ENCODE measurements at places on chromosomes 3 and 15. TPM values are rescaled to one million over a fixed set of nuclear protein-coding genes. Genes with fewer than 3 reads are reported as not detected.

DNA sequence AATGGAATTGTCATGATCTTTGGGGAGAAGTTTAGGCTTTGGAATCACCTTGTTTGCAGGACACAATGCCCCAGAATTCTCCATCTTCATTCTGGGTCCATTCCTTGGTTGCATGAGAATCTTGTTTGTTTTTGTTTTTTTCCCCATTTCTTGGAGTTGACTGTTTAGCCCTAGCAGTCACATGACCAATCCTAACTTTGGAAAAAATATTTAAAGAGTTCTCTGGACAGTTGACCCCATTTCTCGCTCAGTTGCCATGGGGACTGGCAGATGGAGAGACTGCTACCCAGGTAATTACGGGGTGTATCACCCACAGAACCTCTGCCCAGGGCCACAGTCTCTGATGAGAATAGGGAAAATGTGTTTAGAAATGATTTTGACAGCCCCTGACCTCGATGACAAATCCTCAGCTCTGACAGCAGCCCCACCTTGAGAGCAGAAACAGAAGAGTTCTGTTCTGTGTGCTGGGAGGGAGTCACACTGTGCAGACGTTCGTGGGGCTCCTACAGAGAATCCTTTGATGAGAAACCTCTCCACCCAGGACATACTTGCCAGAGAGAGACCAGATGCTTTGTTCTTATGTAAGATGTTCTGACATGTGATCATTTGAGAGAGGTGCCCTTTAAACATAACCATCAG, 57.7 kb downstream of the IL16 start:
- H3K4me3 ChIP-seq, result no peak overlapping the region
- no peak for DNase-seq
- H3K27me3 ChIP-seq, result no peaks in the 10 kb centered on the region
- H3K27ac ChIP-seq, result no peak overlapping the region

The EPHB1 gene
- 31.0 TPM for polyA plus RNA-seq

GRCh38 chr3:23325466-23326065, 122.4 kb downstream of the UBE2E2 start:
- H3K4me1 ChIP-seq, result no peaks in the 10 kb centered on the region
- H3K4me3 ChIP-seq, result no peak overlapping the region
- no peaks in the 10 kb centered on the region for H3K27me3 ChIP-seq
- H3K36me3 ChIP-seq, result no peaks in the 10 kb centered on the region
- no peak for DNase-seq

DNA sequence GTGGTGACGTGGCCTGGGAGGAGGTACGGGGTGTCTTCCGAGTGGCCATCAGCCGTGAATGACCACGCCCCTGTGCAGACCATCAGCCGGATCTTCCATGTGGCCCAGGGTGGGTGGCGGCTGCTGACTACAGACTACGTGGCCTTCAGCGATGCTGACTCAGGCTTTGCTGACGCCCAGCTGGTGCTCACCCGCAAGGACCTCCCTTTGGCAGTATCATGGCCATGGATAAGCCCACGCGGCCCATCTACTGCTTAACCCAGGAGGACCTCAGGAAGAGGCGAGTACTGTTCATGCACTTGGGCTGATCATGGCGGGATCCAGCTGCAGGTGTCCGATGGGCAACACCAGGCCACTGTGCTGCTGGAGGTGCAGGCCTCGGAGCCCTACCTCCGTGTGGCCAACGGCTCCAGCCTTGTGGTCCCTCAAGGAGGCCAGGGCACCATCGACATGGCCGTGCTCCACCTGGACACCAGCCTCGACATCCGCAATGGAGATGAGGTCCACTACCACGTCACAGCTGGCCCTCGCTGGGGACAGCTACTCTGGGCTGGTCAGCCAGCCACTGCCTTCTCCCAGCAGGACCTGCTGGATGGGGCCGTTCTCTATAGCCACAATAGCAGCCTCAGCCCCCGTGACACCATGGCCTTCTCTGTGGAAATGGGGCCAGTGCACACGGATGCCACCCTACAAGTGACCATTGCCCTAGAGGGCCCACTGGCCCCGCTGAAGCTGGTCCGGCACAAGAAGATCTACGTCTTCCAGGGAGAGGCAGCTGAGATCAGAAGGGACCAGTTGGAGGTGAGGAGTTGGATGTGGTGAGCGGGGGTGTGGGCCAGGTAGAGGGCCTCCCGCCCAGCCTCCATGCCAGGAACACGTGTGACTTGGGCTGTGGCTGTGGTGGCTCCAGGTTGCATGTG, 178.4 kb downstream of the TBC1D2B start:
- H3K4me3 ChIP-seq, result no peak overlapping the region
- DNase-seq, result no peak
- no peaks in the 10 kb centered on the region for H3K27me3 ChIP-seq
- no peaks in the 10 kb centered on the region for H3K36me3 ChIP-seq

- H3K4me1 ChIP-seq, result no peaks in the 10 kb centered on the region
- no peak for DNase-seq
- H3K4me3 ChIP-seq, result no peak overlapping the region
- no peak overlapping the region for H3K27ac ChIP-seq
Observed at GRCh38 chr3:5079761-5080160, 42.3 kb upstream of the ARL8B start.

The RBMS3 gene
- polyA plus RNA-seq, result 29.1 TPM

The FILIP1L gene
- 4.9 TPM for polyA plus RNA-seq

The CNTN3 gene
- polyA plus RNA-seq, result 16.7 TPM

The DPPA2 gene
- 0.23 TPM for polyA plus RNA-seq

The STRIT1 gene
- 0.59 TPM for polyA plus RNA-seq

DNA sequence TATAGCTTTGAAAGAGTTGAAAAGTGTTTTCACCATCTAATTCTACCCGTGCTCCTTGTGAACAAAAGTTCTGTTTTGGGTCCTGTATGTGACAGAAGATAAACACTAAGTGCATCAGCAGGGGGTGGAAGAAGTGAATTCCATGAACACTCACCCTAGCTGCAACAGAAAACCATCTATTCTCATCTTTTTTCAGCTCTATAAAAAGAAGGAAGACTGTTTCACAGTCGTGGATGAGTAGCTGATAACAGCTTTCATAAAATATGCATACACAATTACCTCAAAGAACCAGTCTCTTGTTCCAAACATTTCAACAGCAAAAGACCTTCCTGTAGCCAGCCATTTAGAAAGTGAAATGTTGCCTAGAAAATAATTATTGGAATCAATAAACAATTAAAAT, 281.7 kb upstream of the RASGRP1 start:
- no peak overlapping the region for H3K4me3 ChIP-seq
- no peak overlapping the region for H3K27ac ChIP-seq
- H3K4me1 ChIP-seq, result peaks cover 2% of the 10 kb centered on the region
- DNase-seq, result no peak
- no peaks in the 10 kb centered on the region for H3K36me3 ChIP-seq
- H3K27me3 ChIP-seq, result peaks cover 4% of the 10 kb centered on the region

DNA sequence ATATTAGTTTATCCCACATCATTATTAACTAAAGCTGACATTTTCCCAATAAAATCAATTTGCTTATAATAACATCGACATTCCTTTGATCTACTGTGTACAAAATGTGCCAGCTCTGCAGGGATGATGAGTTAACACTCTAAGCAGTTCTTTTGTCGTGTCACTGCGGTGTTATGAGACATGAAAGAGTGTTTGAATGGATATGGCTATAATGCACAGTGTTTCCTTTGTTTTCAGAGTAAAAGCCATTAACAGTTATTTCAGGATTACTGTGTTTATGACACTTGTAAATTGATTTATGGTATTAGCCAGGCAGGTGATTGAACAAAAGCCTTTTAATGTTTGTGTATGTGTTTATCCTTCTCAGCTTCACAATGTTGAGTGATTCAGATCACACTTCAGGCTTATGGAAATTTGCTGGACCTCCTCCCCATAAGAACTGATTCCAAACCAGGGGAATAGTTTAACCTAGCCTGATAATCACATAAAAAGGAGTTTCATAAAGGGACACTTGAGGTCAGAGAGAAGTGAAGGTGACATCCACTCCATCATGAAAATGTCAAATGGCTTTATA, 115.7 kb downstream of the CHL1 start:
- H3K27me3 ChIP-seq, result no peaks in the 10 kb centered on the region
- no peak overlapping the region for H3K4me3 ChIP-seq
- DNase-seq, result no peak
- H3K27ac ChIP-seq, result no peak overlapping the region

GRCh38 chr3:10447527-10448260, 57.7 kb downstream of the ATP2B2 start:
- DNase-seq, result no peak
- H3K36me3 ChIP-seq, result peaks cover 53% of the 10 kb centered on the region
- no peak overlapping the region for H3K4me3 ChIP-seq
- H3K4me1 ChIP-seq, result peaks cover 8% of the 10 kb centered on the region
- no peaks in the 10 kb centered on the region for H3K27me3 ChIP-seq
- no peak overlapping the region for H3K27ac ChIP-seq

DNA sequence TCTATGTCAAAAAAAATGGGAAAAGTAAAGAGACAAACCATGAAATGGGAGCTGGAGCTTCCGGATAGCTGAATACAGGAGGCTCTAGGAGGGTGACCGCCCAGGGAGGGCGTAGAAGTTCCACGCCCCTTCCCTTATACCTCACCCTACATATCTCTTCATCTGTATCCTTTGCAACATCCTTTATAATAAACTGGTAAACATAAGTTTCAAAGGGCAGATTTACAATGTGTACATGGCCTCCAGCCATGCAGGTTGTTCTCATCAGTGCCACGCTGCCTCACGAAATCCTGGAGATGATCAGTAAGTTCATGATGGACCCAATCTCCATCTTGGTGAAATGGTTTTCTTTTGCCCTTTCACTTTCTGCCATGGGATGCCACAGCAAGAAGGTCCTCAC, 121.8 kb downstream of the OSBPL10 start:
- H3K4me3 ChIP-seq, result no peak overlapping the region
- H3K4me1 ChIP-seq, result no peaks in the 10 kb centered on the region
- H3K36me3 ChIP-seq, result no peaks in the 10 kb centered on the region
- H3K27ac ChIP-seq, result no peak overlapping the region
- no peak for DNase-seq

The C3orf52 gene
- 1.4 TPM for polyA plus RNA-seq

The SPATA12 gene
- not detected for polyA plus RNA-seq

The EFCAB12 gene
- 7.9 TPM for polyA plus RNA-seq

- no peak overlapping the region for H3K27ac ChIP-seq
- H3K27me3 ChIP-seq, result no peaks in the 10 kb centered on the region
- DNase-seq, result no peak
- peaks cover 21% of the 10 kb centered on the region for H3K4me1 ChIP-seq
- H3K4me3 ChIP-seq, result no peak overlapping the region
Observed at GRCh38 chr3:9945358-9945757, 6.8 kb downstream of the PRRT3 start.

- peak overlapping the region; percentile 73 for H3K4me3 ChIP-seq
- H3K27me3 ChIP-seq, result peaks cover 18% of the 10 kb centered on the region
- no peaks in the 10 kb centered on the region for H3K36me3 ChIP-seq
- peaks cover 15% of the 10 kb centered on the region for H3K4me1 ChIP-seq
- peak; percentile 58 for DNase-seq
Observed at GRCh38 chr15:98650417-98651035, 2.2 kb downstream of the IGF1R start.

The MRPS11 gene
- 67.7 TPM for polyA plus RNA-seq
